Left forelimb (tissue), 1 donor: ENCODE measurements at places on chromosomes 6 and 20.

- DNase-seq: no peak
Measured at GRCh38 chr6:152268846-152269442, 368.2 kb downstream of the SYNE1 start.

DNA sequence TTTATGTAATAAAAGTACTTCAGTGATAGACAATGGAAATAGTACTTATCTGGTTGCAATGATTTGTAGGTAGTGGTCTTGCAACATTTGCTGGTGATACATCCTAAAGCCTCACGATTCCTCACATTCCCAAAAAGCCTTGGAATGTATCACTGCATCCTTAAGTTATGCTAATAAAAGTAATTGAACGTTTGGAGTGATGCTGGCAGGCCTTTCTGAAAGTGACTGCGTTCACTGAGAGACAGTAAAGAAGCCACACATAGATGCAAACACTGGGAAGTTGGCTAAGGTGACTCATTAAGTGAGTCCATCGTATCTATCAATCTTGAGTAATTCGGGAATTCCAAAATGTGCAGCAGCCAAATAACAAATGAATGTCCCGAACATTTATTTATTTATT is 444.1 kb upstream of the SOX4 start:
- no peak for DNase-seq

DNA sequence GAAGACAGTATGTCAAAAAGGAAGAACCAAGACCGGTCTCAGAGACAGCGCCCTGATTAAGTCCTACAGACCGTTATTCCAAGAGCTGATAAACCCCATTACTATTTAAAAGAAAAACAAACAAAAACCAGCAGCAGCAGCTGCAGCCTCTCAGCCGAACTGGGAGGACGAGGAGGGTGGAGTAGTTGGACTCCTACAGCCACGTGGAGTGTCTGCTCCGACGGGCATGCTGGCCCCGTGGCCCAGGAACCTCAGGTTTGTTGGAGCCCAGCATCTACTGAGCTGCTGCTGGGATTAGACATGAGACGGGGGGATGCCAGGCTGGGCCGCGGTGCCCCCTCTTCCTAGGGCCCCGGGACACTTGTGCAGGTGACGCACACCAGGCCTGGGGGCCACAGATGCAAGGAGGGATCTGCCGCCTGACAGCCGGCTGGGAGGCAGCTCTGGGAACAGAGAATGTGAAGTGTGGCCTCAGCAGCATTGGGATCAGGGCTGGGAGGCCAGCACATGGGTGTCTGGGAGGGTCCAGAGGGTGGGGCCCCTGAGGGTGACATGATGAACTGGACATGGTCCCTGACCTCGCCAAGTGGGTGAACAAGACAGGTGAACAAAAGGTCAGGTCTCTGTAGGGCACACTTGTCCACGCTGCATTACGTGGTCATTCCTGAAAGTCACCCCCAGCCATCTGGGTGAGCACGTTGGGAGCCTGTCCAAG is 2.9 kb upstream of the ZBTB46 start:
- DNase-seq: no peak

- DNase-seq: no peak
Measured at GRCh38 chr6:41375598-41376151, 40.3 kb downstream of the NCR2 start.

DNA sequence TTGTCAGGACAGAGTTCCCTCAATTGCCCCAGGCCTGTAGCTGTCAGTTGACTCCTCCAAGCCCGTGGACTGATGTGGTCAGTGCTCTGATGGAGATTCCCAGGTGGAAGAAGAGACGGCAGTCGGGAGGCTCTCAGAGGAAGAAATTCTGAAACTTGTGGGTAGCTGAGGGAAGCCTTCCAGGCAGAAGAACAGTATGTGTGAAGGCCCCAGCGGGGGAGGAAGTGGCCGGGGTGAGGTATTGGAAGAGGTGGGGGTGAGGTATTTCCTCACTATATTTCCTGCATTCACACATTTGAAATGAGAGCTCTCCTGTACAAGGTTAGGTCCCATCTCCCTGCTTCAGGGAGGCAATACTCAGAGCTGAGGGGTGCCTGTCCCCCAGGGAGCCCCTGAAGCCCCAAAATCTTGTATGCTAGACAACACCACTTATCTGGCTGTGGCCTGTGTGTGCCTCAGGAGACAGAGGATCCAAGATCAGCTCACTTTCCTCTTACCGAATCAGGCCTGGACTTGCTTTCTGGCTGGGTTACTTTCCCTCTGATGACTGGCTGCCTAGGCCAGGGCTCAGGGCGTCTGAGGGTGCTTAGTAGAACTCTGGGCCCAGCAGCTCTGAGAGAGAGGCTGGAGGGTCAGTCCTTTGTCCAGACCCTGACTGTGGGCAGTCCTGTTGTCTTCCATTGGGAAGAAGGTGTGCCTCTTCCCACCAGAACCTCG is 49.3 kb upstream of the MYL9 start:
- DNase-seq: no peak

DNA sequence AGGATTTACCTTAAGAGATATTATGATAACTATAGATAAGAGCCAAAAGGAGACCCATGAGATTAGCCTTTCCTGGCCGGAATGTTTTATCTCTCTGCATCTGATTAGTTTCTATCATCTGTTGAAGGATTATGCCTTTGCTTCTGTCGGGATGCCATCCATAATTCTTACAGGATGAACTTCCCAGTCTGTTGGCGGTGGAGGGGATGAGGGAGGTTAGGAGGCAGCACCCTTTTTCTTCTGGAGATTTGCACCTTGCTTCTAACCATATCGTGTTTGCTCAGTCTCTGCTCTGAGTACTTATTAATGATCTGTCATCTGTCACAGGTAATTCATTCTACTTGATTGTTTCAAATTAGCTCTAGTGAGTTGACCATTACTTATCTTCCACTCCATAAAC is 292.1 kb downstream of the KHDC1L start:
- no peak for DNase-seq

GRCh38 chr20:62604796-62605195 is 37.5 kb upstream of the SLCO4A1 start:
- no peak for DNase-seq

GRCh38 chr20:59333951-59334350 is 33.5 kb downstream of the EDN3 start:
- no peak for DNase-seq

DNA sequence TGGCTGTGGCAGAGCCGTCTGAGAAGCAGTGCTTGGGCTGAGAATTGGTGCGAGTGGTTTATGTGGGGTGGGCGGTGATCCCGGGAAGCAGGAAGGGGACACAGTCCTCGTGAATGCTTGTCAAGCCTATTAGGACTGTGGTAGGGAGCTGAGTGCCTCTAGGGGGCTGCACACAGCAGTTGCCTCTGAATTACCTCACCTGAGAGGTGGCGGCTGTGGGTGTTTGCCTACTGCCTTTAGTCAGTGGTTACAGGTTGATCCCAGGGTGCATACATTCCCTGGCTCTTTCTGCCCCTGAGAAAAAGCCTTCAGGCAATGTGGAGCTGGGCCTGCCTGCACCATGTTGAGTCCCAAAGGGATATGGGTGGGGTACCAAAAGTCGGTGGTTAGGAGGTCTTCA is 5.2 kb downstream of the AP5S1 start:
- no peak for DNase-seq

- DNase-seq: no peak
Measured at GRCh38 chr6:1572892-1573291, 36.8 kb upstream of the FOXC1 start.

- DNase-seq: no peak
Measured at GRCh38 chr6:43159599-43159998, 11.5 kb upstream of the SRF start.

- no peak for DNase-seq
Measured at GRCh38 chr6:121175827-121176226, 158.5 kb downstream of the TBC1D32 start.

DNA sequence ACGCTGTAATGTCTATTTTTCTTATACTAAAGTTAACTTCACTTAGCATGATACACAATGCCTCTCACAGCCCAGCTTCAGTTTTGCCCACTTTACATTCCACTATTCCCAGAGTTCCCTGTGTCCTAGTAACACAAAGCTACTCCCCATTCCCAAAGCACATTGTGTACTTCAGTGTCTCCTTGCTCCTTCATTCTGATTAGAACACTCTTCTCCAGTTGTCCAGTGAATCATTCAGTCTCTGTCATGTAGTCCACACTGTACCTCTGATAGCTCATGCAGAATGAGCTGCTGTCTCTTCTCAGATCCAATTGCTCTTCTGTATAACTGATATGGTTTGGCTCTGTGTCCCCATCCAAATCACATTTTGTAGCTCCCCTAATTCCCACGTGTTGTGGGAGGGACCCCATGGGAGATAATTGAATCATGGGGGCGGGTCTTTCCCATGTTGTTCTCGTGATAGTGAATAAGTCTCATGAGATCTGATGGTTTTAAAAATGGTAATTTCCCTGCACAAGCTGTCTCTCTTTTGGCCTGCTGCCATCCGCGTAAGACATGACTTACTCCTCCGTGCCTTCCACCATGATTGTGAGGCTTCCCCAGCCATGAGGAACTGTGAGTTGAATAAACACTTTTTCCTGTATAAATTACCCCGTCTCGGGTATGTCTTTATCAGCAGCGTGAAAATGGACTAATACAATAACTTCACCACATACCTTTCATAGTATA is 2.1 kb upstream of the TMX4 start:
- DNase-seq: no peak

- DNase-seq: no peak
Measured at GRCh38 chr6:44921798-44922197, 406.3 kb upstream of the RUNX2 start.

- no peak for DNase-seq
Measured at GRCh38 chr6:2534406-2535042, 216.2 kb downstream of the MYLK4 start.

DNA sequence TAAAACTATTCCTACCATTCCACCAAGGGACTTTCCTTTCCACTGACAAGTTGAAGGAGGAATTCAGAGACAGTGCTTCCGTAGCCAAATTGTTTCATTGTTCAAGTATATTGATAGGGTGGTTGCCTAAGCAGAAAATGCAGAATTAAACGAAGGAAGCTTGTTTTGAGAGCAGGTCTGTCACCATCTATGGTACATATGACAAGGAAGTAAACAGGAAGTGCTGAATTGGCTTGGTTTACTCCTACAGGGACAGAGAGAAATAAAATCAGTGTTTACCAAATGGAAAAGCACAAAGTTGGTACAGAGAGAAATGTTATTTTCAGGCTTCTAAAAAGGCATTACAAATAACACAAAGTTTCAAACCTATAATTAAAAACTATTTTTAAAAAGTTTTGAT is 421.8 kb downstream of the CDC5L start:
- no peak for DNase-seq

DNA sequence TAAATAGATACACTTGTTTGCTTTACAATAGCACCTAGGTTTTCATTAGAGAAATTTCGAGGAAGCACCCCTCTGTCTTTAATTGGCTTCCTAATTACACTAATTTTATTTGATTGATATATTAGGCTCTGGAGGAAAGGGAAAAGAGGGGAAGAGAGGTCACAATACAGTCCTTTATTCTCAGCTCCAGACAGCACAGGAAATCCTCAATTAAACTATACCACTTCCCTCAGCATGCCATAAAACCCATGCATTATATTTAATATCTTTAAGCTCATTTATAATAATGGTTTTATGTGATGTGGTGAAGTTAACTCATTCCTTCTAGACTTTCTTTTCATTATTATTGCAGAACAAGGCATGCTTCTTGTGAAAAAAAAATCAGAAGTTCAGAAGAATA is 17.7 kb upstream of the PDE7B start:
- no peak for DNase-seq

- no peak for DNase-seq
Measured at GRCh38 chr6:158573542-158573931, 13.6 kb downstream of the TMEM181 start.

DNA sequence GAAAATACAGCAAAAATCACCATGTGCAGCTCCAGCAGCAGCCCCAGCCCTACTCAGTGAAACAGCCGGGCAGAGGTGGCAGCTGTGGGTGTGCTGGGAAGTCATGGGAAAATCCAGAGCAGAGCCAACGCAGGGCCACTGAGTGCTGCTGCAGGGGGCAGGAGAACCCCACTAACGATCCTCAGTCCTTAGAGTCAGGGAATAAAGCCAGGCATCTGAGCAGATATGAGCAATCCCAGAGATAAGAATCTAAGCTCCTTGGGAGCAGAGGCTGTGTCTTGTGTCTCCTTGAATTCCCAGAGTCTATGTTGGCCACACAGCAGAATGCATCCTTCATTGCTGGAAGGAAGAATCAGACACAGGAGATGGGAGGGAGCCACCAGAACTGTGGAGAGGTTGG is 493.1 kb upstream of the MAP3K7 start:
- no peak for DNase-seq

- DNase-seq: no peak
Measured at GRCh38 chr6:35448191-35448590, 3.9 kb upstream of the FANCE start.

GRCh38 chr6:7786214-7786661 is 60.3 kb downstream of the BMP6 start:
- no peak for DNase-seq

DNA sequence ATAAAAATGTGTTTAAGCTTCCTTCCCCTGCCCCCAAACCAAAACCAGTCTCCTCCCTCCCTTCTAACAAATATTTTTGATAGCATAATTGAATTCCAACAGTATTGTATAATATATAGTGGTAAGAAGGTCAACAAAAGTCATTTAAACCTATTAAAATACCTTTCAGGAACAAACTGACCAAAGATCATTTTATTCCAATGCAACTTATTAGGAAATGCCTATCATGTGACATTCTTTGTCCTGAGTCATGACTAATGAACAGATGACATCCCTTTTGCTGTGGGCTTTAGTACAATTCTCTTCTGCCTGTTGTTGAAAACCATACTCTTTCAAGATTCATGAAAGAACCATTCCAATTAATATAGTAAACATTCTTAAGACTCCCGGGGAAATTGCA is 51.5 kb upstream of the TRAF3IP2 start:
- no peak for DNase-seq

- no peak for DNase-seq
Measured at GRCh38 chr20:17835934-17836300, 132.7 kb downstream of the SNX5 start.

DNA sequence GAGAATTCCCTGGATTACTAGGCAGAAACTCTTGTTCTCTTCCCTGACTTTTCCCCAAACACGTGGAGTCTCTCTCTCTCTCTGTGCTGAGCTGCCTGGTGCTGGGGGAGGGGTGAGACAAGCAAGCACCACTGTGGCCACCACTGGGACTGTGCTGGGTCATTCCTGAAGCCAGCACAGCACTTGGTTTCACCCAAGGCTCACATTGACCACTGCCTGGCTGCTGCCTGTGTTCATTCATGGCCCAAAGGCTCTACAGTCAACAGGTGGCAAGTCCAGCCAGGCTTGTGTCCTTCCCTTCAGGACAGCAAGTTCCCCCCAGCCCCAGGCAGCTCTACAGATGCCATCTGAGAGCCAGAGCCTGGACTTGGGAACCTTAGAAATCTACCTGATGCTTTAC is 92.2 kb downstream of the CTNNBL1 start:
- no peak for DNase-seq

GRCh38 chr6:104466306-104466705 is 393.4 kb downstream of the HACE1 start:
- no peak for DNase-seq

- no peak for DNase-seq
Measured at GRCh38 chr6:133159255-133159795, 81.8 kb upstream of the EYA4 start.

- no peak for DNase-seq
Measured at GRCh38 chr6:159572439-159573110, 120.5 kb downstream of the SOD2 start.
